ENCODE measurements at places on chromosomes 5 and 9.

DNA sequence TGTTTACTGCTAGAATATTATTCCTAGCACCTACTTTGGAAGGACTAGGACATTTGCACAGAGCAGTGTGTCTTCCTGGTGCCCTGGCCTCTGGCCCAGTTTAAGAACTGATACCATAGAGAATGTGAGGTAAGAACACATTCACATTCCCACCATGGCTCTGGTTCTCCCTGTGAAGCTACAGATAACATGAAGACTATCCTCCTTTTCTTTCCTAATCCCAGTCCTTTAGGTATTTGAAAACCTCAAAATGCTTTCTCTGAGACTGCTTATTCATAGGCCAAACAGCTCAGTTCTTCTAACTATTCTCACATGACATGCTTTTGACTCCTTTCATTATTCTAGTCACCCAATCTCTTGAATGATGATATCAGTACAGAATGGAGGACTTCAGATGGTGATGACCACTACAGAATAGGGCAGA, 11.9 kb downstream of the FAM219A start:
- DNase-seq, result no peak

DNA sequence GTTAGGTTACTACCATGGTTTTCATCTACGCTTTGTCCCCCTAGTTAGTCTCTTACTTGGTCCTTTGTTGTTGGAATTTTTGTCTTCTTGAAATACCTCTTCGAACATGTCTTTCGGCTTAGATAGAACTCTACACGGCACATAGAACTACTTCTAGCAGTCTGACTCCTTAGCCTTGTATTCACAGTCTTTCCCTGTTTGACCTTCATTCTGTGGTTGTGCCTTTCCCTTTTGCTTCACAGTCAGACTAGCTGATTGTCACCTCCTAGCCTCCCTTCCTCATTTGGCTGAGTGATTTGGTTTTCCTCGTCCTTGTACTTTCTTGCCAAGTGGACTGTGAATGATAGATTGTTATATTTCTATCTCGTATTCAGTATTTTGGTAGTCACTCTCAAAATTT, 10.7 kb downstream of the SMAD5 start:
- no peak for DNase-seq

DNA sequence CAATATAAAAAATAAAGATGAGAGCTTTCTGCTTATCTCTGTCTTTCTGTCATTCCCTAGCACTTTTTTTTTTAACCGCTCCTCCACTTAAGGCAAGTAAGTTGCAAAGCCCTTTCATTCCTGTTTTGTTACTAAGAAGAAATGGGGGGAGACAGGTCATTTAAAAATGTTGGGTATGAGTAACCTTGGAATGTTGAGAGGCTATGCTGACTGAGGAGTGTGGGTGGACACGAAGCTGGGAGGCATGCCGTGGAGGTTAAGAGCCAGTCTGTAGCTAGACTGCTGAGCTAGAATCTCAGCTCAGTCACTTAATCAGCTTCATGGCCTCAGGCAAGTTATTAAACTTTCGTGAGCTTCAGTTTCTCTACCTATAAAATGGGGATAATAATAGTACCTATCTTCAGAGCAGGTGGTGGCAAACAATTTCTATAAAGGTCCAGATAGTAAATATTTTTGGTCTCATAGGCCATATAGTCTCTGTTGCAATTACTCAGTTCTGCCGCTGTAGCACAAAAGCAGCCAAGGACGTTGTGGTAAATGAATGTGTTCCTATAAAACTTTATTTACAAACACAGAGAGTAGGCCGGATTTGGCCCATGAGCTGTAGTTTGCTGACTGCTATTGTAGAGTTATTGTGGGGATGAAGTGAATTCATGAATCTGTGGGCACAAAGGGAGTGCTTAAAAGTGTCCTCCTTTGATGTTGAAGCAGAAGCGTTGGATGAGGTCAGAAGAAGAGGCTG, 220.0 kb downstream of the GABBR2 start:
- DNase-seq, result no peak

GRCh38 chr9:14846871-14847311, 63.3 kb downstream of the FREM1 start:
- DNase-seq, result peak; percentile 4

- no peak for DNase-seq
Measured at GRCh38 chr9:8962084-8962483, 1162.5 kb upstream of the DMAC1 start.

GRCh38 chr5:3230254-3230653, 365.4 kb upstream of the IRX1 start:
- DNase-seq, result no peak

Measured in CD4-positive, alpha-beta T cell treated with Interferon gamma for 1 hour (primary cell).